ENCODE measurements at places on chromosomes 16 and 17. TPM values are rescaled to one million over a fixed set of nuclear protein-coding genes. Genes with fewer than 3 reads are reported as not detected.

STH gene
- polyA plus RNA-seq = not detected

SMURF2 gene
- polyA plus RNA-seq = 31.0 TPM

RAC3 gene
- polyA plus RNA-seq = 17.7 TPM

GNG13 gene
- 0.18 TPM for polyA plus RNA-seq

LHX1 gene
- 96.8 TPM for polyA plus RNA-seq

KRTAP9-2 gene
- polyA plus RNA-seq = not detected

GRCh38 chr17:56222255-56222654 is 69.0 kb downstream of the ANKFN1 start:
- no peak for DNase-seq

GRCh38 chr16:58461056-58461455 is 38.9 kb upstream of the NDRG4 start:
- DNase-seq = no peak

DNA sequence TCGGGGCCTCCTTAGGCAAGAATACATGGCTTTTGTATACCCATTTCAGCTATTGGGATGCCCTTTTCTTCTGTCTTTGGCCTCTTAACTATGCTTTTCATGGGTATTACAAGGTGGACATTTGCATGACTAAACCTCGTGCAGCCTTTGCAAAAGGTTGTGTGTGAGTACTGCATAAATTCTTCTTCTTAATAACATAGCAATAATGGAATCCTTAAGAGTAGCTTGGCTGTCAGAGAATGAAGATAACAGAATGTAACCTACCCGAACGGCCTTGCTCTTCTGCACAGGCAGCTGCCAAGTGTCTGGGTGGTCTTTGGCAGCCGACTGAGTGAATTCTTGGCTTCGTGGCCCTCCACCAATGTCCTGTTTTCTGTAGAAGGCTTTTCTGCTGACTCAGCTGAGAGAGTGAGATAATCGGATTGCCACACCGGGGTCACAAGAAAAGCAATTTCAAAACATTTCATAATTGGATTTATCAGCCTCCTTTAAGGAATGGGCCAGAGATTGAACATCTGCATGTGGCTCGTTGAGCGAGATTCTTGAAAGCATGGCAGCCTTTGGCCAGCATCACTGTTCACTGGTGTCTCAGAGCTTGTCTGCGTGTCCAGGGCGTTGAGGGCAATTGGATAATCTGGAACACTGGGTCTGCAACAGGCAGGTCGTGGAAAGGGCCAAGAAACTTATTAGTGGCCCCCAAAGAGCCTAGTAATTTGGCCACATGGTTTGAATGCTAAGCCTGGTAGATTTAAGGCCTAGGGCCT is 13.4 kb downstream of the IRF8 start:
- DNase-seq = no peak

DNA sequence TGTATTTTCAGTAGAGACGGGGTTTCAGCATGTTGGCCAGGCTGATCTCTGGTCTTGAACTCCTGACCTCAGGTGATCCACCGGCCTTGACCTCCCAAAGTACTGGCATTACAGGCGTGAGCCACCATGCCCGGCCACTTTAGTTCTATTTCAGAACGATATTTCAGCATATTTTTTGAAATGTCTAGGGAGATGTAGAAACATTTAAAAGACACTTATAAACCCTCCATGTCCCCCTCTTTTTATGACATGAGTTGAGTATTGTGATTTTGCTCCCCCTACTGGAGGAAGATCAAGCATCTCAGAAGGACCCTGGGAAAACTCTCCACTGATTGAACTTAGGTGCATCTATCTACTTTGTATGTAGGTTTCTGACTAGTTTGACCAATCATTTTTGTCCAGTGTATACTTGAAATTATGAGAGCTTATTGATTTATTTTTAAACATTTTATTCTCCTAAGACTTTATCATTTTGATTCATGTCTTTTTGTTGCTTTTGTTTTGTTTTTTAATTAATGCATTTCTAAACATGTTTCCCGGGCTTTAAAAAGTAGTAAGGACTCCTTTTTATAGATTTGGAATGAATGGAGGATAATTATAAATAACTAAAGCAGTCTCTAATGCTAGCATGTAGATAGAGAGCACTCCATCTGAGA is 105.1 kb downstream of the CHD9 start:
- DNase-seq = peak; percentile 45

DNA sequence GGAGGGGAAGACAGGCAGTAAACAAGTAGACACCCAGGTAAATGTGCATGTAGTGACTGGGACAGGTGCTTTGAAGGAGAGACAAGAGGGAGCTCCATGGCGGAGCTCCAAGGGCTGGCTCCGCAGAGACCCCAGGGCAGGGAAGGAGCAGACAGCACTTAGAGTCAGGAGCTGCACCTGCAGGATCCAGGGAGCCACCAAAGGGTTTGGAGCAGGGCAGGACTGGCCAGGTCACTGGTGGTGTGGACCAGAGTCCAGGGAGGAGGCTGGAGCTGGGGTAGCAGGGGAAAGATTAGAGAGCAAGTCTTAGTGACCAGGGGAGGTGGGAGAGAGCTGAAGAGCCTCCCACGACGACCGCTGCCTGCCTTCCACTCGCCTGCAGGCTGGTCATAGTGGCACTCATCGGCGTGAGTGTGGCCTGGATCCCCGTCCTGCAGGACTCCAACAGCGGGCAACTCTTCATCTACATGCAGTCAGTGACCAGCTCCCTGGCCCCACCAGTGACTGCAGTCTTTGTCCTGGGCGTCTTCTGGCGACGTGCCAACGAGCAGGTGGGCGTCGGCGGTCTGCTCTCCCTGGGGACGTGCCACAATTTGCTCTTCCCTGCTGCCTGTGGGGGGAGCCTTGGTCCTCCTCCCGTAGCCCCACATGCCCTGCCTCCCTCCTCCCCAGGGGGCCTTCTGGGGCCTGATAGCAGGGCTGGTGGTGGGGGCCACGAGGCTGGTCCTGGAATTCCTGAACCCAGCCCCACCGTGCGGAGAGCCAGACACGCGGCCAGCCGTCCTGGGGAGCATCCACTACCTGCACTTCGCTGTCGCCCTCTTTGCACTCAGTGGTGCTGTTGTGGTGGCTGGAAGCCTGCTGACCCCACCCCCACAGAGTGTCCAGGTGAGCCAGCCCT is 14.7 kb upstream of the FAM83G start:
- no peak for DNase-seq

DNA sequence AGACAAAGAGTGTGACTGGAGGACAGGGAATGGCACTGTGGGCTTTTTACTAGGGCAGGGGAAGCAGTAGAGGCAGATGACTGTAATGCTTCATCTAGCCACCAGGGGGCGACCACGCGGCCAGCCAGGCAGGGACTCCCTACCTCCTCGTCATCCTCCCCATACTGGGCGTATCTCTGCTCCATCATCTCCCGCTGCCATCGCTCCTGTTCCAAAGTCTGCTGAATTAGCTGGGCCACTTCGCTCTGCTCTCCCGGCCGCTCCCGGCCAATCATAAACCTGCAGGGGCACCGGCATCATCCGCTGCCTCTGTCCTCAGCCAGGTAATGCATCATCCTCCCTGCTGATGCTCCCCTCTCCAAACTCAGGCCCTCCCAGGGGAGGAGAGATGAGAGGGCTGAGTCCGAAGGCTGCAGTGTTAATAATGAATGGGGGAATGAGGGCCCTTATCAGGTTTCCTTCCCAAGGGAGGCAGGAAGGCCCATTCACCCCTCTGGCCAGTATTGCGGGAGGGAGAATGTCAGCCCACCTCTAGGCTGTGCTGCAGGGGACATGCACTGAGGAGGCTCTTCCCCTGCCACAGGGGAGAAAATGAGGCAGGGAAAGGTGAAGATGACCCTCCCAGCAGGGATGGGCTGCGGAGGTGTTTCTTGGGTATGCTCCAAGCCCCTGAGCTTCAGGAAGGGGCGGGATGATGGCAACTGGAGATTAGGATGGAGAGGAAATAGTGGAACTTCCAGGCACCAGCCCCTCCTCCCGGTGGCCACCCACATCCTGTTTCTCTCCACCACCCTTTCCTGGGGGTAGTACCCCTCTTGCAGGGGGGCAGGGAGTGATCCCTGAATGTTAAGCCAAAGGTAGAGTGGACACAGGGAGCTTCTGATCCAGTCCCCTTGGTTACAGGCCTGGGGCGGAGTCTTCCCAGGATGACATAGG is 10.3 kb upstream of the SAMD14 start:
- DNase-seq = no peak

- DNase-seq = no peak
Measured at GRCh38 chr17:77489239-77489892, 348.6 kb downstream of the SEC14L1 start.

DNA sequence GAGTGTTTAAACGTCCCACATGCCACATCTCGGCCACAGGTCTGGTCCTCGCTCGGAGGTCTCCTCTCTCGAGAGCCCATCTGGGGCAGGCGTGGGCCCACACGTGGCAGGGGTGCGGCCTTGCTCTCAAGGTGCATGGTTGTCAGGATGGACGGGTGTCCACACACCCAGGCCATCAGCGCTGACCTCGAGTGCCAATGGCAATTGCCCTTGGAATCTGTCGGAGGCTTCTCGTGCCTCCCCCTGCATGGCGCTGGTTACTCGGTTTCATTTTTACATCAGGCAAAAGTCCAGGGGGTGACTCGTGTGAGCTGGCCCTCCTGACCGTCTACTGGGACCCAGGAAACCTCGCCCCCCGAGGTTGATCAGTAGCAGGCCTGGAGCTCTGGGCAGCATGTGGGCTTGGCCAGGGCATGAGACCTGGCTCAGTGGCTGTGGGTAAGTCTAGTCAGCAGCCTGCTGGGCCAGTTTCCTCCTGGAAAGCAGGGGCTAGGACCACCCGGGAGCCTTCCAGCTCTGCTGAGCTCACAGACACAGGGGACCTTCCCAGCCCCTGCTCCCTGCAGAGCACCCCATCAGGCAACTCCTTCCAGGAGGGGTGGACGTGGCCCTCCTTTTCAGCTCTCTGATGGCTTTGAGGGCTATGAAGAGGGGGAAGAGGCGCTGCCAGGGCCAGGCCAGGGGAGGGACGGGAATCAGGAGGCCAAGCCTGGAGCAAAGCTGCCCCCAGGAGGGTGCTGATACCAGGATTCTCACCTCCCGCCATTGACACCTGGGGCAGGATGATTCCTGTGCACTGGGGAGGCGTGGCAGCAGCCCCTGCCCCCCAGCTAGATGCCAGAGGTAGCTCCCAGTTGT is 3.7 kb upstream of the ZNF469 start:
- DNase-seq = no peak

GRCh38 chr16:35734728-35735402 is 2275.5 kb downstream of the TP53TG3F start:
- DNase-seq = no peak

DNA sequence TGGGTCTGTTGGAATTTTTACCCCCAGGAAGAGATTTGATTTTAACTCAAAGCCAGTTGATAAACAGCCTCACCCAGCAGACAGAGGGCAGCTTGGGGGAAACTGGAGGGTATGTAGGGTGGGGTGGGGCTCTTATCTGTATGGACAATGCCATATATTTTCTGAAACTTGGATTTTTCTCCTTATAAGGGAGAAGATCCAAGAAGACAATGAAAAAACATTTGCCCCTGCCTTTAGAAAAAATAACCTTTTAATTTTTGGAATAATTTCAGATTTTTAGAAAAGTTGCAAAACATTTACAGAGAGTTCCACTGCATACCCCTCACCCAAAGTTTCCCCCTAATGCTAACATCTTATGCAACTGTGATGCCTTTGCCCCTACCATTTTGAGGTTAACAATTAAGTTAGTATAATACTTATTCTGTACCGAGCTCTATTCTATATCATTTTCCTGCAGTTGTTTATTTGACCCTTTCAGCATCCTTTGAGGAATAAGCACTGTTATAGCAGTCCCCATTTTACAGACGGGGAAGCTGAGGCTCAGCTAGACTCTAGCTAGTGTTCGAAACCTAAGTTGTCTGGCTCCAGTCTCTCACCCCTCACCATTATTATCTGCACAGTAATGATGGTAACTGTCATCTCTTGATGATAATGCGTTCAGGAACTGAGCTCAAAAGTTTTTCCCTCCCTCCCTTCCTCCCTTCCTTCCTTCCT is 66.4 kb downstream of the PRKCB start:
- DNase-seq = no peak

GRCh38 chr17:16258901-16259300 is 41.9 kb downstream of the PIGL start:
- no peak for DNase-seq

DNA sequence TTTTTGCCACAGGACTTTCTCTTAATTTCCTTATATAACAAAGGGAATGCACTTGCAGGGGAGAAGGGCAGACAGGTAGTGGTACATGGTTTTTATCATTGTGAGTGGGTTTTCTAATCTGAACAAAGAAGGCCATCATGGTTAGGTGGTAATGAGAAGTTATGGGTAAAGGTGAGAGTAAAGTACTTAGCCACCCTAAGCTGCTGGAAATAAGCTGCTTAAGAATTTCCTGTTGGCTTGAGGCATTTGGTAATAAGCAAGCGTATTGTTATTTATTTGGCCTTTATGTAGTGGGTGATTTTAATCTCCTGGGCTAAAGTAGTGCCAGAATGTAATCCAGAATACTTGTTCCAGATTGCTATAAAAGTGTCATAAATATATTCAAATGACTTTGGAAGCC is 27.1 kb downstream of the TAC4 start:
- no peak for DNase-seq

- no peak for DNase-seq
Measured at GRCh38 chr17:64984851-64985521, 65.7 kb upstream of the LRRC37A3 start.
